ENCODE measurements at places on chromosomes 2 and 18.

DNA sequence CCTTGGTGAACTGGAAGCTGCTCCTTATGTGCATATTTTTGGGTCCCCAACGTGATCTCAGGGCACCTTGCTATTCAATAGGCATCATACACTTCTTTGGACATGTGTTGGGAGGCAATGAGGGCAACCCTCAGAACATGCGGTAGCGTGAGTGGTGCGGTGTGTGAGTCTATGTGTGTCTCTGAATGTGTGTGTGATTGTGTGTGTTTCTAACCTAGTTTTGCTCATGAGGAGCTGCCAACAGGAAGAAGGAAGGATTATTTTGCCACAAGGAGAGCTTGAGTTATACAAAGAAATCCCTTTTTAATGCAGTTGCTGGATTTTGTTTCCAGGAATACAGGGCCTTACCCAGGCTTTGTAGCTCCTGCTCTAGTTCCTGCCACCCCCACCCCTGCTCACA is 75.8 kb upstream of the ITGA6 start:
- DNase-seq: no peak

DNA sequence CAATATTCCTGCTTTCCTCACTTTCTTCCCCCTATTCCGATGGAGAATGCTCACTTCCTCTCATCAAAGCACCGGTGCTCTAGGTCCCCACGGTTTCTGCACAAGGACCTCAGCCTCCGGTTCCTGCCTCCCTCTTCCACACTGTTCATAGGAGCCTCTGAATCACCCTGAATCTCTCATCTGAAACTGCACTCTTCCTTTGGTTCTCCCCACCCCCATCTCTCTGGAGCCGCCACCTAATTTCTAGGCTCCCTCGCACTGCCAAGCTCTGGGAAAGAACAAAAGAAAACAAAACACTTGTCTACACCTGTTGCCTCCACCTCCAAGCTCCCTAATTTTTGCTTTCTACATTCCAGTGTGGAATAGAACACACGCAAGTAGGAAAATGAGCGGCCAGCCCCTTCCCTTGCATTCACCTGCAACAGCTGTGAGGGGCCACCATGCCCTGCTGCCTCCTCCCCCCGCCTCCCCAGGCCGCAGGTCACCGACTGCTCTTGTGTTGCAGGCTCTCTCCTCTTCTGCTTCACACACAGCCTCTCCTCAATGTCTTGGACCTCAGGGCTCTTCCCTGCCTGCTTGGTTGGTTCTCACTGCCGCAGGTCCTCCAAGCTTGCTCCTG is 9.6 kb downstream of the FBXO15 start:
- no peak for DNase-seq

DNA sequence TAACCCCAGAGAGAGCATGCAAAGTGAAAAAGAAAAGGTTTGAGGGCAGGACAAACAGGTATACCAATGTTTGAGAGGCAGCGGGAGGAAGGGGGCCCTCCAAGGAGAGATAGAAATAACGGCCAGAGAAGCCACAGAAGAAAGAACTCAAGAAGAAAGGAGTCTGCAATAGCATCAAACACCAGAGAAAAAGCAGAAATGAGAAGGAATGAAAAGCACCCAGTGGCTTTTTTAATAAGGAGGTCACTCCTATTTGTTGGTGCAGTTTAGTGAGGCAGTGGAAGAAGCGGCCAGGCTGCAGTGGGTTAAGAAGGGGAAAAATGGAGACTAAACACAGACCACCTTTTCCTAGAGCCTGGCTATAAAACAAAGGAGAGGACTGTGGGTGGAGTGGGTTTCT is 177.2 kb downstream of the THADA start:
- DNase-seq: no peak

DNA sequence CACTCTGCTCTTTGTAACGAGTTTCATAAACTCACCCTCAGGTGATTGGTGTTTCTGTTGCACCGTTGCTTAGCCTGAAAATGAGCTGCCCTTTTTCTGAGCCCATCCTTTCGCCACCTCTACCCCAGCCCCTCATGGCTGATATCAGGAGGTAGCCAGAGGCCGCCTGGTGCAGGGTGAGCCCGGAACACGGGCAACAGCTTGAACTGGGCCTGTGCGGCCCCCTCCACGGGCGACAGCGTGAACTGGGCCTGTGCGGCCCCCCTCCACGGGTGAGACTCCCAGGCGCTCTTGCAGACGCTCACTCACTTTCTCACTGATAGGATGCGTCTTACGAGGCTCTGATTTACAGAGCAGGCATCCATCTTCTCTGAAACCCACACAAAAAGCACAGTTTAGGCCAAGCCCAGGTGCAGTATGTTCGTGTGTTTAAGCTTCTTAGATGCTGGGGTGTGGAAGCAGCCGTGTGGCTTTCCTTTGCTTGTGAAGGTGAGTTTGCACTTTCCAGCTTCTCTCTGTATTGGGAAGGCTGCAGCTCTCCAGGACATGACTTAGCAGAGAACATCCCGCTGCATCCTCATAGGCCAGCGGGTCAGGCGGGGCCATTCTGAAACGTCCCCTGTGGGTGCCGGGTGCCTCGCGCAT is 83.5 kb downstream of the NFATC1 start:
- no peak for DNase-seq

DNA sequence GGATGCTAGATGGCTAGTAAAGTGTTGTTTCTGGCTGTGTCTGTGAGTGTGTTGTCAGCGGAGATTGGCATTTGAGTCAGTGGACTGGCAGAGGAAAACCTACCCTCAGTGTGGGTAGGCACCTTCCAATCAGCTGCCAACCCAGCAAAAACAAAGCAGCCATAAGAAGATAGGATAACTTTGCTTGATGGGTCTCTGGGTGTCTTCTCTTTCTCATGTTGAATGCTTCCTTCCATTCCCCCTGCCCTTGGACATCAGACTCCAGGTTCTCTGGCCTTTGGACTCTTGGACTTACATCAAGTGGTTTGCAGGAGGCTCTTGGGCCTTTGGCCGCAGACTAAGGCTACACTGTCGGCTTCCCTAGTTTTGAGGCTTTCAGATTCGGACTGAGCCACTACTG is 429.0 kb upstream of the ZNF804A start:
- DNase-seq: no peak

GRCh38 chr2:211802666-211803065 is 735.9 kb downstream of the ERBB4 start:
- no peak for DNase-seq

- no peak for DNase-seq
Measured at GRCh38 chr2:38301969-38302702, 74.9 kb downstream of the ATL2 start.

GRCh38 chr2:239324456-239324855 is 76.4 kb downstream of the HDAC4 start:
- no peak for DNase-seq

DNA sequence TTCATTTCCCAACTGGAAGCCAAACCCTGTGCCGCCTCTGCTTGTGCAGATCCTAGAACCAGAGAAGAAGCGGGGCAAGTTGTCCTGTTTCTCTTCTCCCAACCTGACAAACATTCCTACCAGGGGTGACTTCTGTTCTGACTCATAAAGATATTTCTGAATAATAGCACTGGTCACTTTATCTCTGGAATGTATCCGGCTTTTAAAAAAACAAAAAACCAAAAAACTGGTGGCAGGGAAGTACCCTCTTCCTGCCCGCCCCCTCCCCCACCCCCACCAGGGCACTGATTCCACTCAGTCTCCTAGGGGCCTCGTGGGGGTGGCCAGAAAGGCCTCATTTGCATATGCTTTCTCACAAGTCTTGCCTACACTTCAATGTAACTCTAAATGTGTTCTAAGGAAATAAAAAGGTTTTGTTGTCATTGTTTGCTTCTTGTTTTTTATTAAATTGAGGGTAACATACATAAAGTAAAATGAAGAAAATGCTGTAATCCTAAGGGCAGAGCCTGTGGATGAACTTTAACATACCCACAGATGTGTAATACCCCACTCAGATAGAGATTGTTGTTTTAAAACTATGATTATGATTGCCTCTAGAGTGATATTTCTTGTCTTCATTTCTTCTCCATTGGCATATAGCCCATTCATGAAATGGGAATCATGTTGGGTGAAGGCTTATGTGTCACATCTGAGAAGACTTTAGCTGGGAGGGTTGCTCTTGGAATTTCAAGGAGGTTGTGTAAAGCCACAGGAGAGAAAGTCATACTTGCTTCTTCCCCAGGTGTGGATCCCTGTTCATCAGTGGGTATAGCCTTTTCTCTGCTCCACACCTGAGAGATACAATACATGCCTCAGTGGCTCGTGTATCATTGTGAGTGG is 5.3 kb upstream of the FOSL2 start:
- DNase-seq: no peak

GRCh38 chr2:11533278-11534070 is at the start of gene GREB1:
Gene GREB1, plus strand, starts transcription at chr2:11534045. Its CDS starts 22,570 bp downstream, at chr2:11556615.
- no peak for DNase-seq

- DNase-seq: no peak
Measured at GRCh38 chr2:219446689-219447088, 12.0 kb downstream of the SPEG start.

DNA sequence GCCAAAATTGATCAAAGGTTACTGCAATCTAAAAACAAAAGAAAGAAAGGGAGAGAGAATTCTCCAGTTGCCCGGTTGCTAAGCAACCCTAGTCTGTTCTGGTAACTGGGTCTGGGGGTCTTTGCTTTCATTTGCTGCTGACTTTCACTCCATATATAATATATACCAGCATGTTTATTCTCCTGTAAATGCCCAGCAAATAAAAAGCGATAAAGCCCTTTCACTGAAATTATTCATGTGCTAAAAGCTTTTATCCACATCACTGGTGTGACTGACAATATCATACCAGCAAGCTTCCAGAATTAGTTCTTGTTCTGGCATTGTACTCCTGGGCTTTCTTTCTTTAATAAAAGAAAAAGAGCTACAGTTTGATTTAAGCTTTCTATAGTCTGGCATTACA is 75.5 kb upstream of the ST8SIA3 start:
- DNase-seq: no peak

DNA sequence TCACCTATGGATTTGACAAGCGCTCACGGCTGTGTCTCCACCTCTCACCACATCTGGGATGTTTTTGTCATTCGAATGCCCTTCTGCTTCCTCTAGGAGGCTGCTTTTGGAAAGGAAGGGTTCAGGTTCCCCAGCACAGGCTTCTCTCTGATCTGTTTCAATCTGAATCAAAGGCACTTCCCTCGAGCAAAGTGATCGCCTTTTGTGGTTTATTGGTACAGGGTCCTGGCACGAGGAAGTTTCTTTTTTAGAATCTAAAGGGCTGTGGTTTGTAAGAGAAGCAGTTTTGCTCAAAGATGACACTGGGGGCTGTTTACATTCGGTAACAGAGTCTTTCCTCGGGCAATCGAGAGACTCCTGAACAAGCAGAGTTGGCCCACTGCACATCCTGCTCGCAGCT is 145.0 kb downstream of the DAW1 start:
- no peak for DNase-seq

DNA sequence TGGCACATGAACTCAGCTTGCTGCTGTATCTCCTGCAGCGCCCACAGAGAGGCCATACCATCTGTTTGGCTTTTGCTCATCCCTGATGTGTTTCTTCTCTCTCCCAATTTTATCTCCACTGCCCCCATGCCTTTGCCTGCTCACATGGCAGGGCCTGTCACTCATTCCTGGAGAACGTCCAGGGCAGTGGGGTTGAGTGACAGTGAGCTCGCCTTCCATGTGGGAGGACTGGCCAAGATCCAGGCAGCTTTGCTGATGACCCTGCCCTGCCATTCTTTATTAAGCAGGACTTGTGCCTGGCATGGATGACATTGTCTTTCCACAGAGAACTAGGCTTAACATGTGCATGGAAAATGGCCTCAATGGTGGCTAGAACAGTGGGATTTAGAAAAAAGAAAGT is 230.5 kb upstream of the THSD7B start:
- DNase-seq: no peak

DNA sequence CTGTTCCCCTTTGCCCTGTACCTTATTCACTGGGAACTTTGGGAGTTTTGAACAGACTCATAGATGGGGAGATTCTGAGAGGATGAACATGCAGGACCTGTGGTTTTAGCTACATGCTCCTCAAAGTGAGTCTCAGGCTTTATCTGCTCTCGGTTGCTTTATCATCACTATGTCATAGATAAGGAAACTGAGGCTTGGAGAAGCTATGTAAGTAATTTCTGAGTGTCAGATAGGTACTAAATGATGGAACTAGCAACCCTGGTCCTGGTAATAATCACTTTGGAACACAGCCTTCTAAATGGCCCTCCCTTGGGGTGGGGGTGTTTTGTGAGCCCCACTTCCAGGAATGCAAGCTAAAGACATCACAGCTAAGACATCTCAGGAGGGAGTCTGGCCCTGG is 186.2 kb upstream of the MEX3C start:
- no peak for DNase-seq

- no peak for DNase-seq
Measured at GRCh38 chr2:240791221-240791800, 28.7 kb downstream of the KIF1A start.

DNA sequence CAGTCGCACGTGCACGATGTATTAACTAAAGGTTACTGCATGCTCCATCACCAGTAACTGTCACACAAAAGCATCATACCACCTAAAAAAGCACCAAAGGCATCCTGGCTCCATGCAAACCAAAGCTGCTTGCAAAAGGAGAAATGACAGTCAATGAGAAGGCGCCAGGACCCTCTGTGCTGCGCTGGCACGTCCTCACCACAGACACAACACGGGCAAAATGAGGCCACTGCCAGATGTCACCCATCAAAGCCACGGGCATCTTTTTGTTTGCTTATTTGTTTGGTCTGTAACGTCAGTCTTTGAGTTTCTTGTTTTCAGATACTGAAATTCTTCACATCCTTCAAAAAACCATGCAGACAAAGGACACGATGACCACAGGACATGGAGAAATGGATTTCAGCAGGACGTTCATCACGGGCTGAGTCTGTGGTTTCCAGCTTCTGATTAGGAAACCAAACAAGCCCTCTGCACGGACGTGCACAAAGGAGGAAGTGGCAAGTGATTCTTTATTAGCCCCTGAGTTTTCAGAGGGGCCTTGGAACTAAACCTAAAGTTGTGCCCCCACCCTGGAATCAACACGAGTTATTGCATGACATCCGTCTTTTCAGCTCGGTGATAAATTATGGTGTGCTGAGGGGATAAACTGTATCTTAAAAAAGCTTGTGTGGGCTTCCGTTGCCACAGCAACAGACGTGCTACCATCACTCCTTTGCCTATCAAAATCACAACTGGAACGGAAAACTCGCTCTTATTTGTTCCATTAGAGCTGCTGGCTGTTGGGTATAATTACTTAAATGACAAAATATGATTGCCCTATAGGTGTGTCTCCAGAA is 181.8 kb downstream of the EIPR1 start:
- DNase-seq: no peak

DNA sequence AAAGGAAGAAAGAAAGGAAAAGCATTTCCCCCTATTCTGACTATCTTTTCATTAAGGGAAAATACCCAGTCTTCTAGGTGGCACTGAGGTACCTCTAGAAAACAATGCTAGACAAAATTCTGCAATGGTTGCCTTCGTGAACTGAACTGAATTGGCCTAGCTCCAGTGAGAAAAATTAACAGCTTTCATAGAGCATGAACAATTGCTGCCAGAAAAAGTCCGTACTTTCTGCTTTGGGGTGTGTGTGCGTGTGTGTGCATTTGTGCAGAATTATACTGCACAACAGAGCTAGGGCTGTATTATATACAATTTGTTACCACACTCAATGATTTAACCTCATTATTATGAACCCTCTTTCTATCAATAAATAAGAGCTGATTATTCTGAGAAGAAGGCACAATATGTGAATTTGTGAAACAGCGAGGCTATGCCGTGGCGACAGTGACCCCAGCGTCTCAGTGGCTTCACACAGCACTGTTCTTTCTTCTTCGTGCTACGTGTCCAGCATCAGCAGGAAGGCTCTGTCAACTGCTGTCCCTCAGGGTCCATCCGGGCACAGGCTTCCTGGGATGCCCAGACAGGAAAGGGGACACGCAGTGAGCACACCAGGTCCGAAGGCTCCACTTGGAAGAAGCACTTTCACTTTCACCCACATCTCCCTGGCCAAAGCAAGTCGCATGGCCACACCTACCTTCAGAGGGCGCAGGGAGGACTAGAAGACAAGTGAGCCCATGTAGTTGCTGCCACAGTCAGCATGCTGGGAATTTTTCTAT is 47.5 kb downstream of the PTGR3 start:
- no peak for DNase-seq
